ENCODE measurements at places on chromosomes 2 and 18.

DNA sequence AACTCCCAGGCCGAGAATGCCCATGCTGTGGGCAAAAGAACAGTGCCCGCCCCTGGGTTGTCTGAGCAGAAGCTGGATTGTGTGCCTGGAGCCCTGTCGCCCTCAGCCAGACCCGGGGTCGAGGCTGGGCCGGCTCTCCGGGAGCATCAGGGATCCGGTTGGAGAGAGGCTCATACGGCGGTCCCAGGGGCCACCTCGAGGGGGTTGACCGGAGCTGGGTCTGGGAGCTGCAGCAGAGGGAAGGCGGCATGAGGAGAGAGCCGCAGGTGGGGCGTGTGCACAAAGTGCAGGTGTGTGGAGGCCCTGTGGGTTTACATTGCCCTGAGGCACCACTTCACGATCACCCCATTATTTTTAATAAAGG lies 39.5 kb downstream of the MBP start:
- DNase-seq: no peak

- DNase-seq: no peak
These were observed 9.9 kb downstream of the PLA2R1 start for GRCh38 chr2:160052531-160052930.

GRCh38 chr18:76565238-76566173 lies 70.5 kb upstream of the ZNF516 start:
- peak; percentile 25 for DNase-seq

GRCh38 chr2:128818248-128818647 lies 499.6 kb upstream of the HS6ST1 start:
- no peak for DNase-seq

DNA sequence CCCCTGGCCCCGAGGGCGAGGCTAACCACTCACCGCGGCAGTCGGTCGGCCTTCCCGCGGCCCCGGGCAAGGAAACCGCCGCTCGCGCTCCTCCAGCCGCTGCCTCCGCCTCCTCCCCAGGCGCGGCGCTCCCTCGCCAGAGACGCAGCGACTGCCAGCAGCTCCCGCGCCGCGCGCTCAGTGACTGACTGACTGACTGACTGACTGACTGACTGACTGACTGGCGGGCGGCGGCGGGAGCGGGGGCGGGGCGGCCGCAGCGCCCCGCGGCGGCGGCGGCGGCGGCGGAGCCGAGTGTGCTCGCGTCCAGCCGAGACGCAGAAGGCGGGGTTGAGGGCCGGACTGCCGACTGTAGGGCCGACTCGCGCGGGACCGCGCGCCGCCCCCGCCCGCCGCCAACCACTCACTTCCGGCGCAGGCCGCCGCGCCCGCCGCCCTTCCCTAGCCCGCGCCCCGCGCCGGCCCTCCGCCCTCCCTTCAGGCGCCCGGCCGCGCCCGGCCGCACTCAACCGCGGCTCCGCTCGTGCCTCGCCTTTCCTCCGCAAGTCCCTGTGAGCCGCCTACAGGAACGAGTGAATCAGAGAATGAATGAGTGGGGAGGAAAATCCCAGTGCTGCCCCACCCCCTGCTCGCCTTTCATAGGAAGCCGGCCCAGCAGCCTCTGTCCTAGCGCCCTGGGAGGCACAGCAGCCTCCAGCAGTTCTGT lies at the start of gene RAPH1:
TSS of gene RAPH1 (minus strand) at position 224 of the 706 bp plus-strand sequence. CDS start 39,948 bp downstream, outside the sequence.
- DNase-seq: peak; percentile 68

- no peak for DNase-seq
These were observed 412.8 kb downstream of the CMPK2 start for GRCh38 chr2:6452702-6453481.

DNA sequence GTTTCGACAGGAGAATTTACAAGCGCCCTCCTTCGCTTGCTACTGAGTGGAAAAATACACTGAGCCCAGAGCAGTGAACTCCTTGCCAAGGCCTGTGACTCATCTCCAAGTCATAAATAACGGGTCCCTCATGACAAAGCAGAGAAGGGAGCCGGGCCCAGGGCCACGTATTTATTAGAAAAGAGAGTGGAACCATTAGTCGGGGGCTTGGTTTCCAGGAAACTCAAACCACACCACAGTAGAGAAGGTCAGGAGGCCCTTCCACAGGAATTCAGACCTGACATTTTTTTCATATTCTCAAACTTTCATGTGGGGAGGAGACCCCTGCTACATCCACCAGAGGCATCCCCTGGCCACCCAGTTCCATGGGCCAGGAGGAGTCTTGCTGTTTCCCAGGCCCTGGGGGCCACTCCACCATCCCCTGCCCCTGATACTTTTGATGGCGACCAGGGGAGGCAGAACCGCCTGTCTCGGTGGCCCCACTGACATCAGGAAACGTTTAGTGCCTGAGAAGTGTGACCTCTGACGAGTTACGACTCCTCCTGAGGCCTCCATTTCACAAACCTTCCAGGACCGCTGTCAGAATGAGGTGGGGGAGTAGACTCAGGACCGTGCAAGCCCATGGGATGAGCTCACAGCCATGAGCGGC lies 289.7 kb downstream of the DYSF start:
- no peak for DNase-seq

GRCh38 chr2:53964987-53965687 lies 5.7 kb downstream of the PSME4 start:
- no peak for DNase-seq

- DNase-seq: no peak
These were observed 54.7 kb upstream of the TCF7L1 start for GRCh38 chr2:85078536-85078935.

DNA sequence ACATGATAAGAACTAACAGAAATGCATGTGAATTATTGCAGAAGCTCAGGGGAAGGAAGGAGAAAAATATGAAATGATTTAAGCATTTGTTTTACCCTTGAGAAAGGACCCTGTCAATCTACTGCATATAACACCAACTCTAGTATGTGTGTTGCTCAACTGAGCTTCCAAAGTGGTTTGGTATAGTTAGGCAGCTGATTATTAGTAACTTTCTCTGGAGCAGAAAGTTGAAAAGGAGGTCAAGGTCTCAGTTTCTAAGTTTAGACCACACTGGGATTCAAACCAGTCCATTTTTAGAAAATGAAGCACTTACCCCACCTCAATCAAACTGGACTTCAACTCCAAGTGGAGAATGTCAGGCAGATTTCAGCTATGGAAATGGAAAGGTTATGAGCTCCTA lies 123.3 kb upstream of the CDC42EP3 start:
- no peak for DNase-seq

Measured in midbrain (tissue), 1 donor.